ENCODE measurements at places on chromosomes 1 and 21. TPM values are rescaled to one million over a fixed set of nuclear protein-coding genes. Genes with fewer than 3 reads are reported as not detected.

DNA sequence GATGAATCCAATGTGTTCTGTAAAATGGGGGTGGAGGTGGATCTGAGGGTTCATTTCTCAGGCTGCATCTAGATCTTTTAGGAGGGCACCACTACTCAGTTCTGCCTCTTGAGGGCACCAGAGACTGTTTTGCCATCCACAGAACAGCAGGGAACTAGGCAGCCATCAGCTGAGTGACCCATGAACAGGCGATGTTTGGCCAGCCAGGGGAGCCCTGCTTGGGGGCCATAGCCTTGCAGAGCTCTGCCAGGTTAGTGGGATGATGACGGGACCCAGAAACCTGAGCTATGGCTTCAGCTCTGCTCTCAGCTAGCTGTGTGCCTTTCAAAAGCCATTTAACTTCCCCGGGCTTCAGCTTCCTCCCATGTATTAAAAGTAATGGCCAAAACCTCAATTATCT lies 13.4 kb upstream of the NOS1AP start:
- no peak overlapping the region for H3K4me3 ChIP-seq
- no peak for DNase-seq
- no peaks in the 10 kb centered on the region for H3K36me3 ChIP-seq
- H3K4me1 ChIP-seq: peaks cover 4% of the 10 kb centered on the region

AIRE gene
- total RNA-seq: 0.12 TPM

- peaks cover 37% of the 10 kb centered on the region for H3K4me1 ChIP-seq
- DNase-seq: no peak
- no peak overlapping the region for H3K27ac ChIP-seq
- no peak overlapping the region for H3K4me3 ChIP-seq
- H3K27me3 ChIP-seq: no peaks in the 10 kb centered on the region
These were observed 50.5 kb downstream of the ADGRL2 start for GRCh38 chr1:81851217-81851616.

CLEC20A gene
- not detected for total RNA-seq

DNA sequence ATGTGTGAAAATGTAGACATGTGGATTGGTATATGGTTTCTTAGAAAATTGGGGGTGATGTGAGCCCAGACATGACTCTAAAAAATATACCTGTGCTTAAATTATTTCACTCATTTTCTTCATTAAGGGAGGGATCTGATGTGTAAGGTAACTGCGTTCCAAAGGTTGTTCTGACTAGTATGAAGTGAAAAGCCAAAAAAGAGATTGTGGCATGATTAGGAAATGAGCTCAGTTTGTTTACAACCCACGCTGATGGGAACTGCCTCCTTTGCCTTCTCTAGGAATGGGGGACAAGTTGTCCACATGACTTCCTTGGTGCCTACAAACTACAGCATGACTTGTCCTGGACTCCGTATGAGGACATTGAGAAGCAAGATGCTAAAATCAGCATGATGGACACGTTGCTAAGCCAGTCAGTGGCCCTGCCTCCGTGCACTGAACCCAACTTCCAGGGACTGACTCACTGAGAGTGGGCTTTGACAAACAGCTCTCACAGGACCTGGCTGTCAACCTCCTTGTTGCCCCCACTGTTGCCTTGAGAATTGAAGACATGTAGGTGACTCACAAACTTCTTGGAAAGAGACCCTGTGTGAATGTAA lies 8.0 kb downstream of the C1orf50 start:
- no peak overlapping the region for H3K4me3 ChIP-seq
- H3K4me1 ChIP-seq: peaks cover 5% of the 10 kb centered on the region
- no peaks in the 10 kb centered on the region for H3K27me3 ChIP-seq
- no peak overlapping the region for H3K27ac ChIP-seq
- peaks cover 36% of the 10 kb centered on the region for H3K36me3 ChIP-seq

Data from type B pancreatic cell (in vitro differentiated cells).